Tibial nerve (tissue), 4 donors: ENCODE measurements at places on chromosomes 2 and 18. TPM values are rescaled to one million over a fixed set of nuclear protein-coding genes. Genes with fewer than 3 reads are reported as not detected.

The LYPD1 gene
- 0.22 TPM for total RNA-seq

The KCNG2 gene
- total RNA-seq = 0.60 TPM

The RELCH gene
- total RNA-seq = 25.8 TPM

The HRH4 gene
- total RNA-seq = not detected

The DUSP19 gene
- 2.2 TPM for total RNA-seq

The COL6A3 gene
- 228 TPM for total RNA-seq

The EIPR1 gene
- 46.2 TPM for total RNA-seq

The INHA gene
- 1.4 TPM for total RNA-seq

The UGT1A5 gene
- total RNA-seq = not detected

The TDRD15 gene
- total RNA-seq = 0.63 TPM

The CFAP53 gene
- 1.7 TPM for total RNA-seq

The CAPN14 gene
- not detected for total RNA-seq
